ENCODE measurements at places on chromosomes 2 and 18. TPM values are rescaled to one million over a fixed set of nuclear protein-coding genes. Genes with fewer than 3 reads are reported as not detected.

DNA sequence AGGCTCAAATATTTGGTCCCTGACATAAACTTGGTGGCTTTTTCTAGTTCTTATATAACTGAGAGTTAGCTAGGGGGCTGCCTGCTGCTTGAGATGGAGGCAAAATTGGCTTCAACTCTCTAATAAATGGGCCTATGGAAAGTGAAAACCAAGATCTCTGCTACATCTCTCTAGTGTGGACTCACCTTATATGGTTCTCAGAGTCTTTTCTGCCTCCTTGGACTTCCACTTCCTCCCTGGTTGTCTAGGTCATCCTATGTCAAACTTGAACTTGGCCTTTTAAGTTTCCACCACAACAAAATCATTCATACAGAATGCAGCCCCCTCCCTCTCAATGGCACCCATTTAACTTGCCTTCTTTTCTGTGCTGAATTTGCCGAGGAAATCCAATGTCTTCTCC, 23.9 kb upstream of the ARHGAP25 start:
- H3K27ac ChIP-seq: no peak overlapping the region
- H3K4me1 ChIP-seq: no peaks in the 10 kb centered on the region
- no peak overlapping the region for H3K4me3 ChIP-seq
- H3K27me3 ChIP-seq: no peaks in the 10 kb centered on the region
- no peak for DNase-seq
- no peaks in the 10 kb centered on the region for H3K36me3 ChIP-seq

- no peak for DNase-seq
- H3K4me3 ChIP-seq: peak overlapping the region; percentile 85
- peaks cover 22% of the 10 kb centered on the region for H3K36me3 ChIP-seq
These were observed 530 bp downstream of the GALNT1 start for GRCh38 chr18:35581898-35582641.

- no peaks in the 10 kb centered on the region for H3K27me3 ChIP-seq
- no peak overlapping the region for H3K4me3 ChIP-seq
- no peak overlapping the region for H3K27ac ChIP-seq
- H3K4me1 ChIP-seq: no peaks in the 10 kb centered on the region
- peaks cover 4% of the 10 kb centered on the region for H3K36me3 ChIP-seq
These were observed 187.8 kb upstream of the HDAC4 start for GRCh38 chr2:239588451-239589269.

SCG2 gene
- 4.4 TPM for total RNA-seq

DNA sequence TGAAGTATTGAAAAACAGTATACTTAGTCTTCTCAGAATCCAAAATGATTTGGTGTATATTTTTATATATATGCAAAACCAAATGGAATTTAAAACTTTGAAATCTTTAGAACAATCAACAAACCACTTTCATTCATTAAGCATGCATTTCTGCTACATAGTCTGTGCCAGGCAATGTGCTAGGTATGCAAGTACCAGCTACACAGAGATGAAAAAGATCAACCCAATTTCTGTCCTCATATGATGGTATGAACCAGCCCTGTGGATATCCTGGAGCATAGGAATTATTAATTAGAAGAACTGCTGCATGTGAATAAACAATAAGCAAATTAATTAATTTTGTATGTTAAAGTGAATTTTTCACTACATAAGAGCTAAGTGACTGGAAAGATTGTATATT, 51.2 kb upstream of the RTN4 start:
- H3K4me3 ChIP-seq: no peak overlapping the region
- H3K27ac ChIP-seq: no peak overlapping the region
- H3K36me3 ChIP-seq: no peaks in the 10 kb centered on the region
- H3K27me3 ChIP-seq: no peaks in the 10 kb centered on the region

GRCh38 chr2:221600388-221600787, 28.3 kb upstream of the EPHA4 start:
- no peaks in the 10 kb centered on the region for H3K4me1 ChIP-seq
- no peak for DNase-seq
- H3K4me3 ChIP-seq: no peak overlapping the region
- no peaks in the 10 kb centered on the region for H3K36me3 ChIP-seq
- H3K27ac ChIP-seq: no peak overlapping the region
- H3K27me3 ChIP-seq: no peaks in the 10 kb centered on the region

DNA sequence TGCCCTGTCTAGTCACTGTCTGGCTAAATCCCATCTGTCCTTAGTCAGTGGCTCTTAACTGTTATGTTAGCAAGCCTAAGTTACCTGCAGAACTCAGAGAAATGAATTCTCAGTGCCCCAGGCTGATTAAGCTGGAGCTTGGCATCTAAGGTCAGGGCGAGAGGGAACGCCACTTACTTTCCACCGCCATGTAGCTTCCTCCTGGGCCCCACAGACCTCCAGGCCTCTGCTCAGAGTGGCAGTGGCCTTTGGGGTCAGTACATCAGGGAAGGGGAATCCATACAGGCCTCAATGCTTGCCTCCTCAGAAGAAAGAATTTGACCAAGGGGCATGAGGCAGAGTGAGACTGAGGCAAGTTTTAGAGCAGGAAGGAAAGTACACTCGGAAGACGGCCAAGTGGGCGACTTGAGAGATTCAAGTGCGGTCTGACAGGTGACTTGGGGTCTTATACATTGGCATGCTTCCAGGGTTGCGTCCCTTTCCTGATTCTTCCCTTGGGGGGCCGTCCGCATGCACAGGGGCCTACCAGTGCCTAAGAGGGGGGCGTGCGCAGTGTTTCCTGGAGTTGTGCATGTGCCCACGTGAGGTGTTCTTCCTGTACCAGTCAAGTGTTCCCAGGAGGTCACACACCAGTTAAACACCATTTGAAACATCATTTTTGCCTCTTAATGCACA, 64.1 kb downstream of the EMILIN2 start:
- peaks cover 3% of the 10 kb centered on the region for H3K4me1 ChIP-seq
- H3K27me3 ChIP-seq: no peaks in the 10 kb centered on the region
- H3K36me3 ChIP-seq: peaks cover 68% of the 10 kb centered on the region
- no peak overlapping the region for H3K27ac ChIP-seq
- no peak overlapping the region for H3K4me3 ChIP-seq

CFAP65 gene
- 0.18 TPM for total RNA-seq

DNA sequence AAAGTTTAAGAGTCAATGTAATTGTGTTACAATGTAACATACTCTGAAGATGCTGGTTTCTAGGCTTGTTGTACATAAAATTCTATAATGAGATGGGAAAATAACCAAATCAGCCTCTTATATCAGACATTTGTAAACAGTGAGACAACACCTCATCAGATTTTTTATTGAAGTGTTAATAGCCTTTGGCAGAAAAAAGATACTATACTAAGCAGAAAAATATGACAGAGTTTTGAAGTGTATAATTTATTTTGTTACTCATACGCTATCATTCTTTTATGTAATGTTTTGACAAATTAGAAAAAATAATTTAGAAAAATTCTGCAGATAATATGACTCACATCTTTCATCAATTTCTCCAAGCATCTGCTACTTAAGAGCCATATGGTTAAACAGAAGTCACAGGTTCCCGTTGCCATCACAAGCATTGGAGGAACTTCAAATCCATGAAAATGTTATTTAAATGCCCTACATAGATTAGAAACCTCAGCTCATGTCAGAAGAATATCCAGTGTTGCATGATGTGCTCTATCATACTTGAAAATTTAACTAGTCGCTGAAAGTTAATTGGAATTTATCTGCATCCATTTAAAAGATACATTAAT, 535.4 kb downstream of the LRP1B start:
- no peaks in the 10 kb centered on the region for H3K4me1 ChIP-seq
- no peak overlapping the region for H3K4me3 ChIP-seq
- peaks cover 21% of the 10 kb centered on the region for H3K36me3 ChIP-seq
- H3K27ac ChIP-seq: no peak overlapping the region
- no peaks in the 10 kb centered on the region for H3K27me3 ChIP-seq

Measured in H9 (cell line).